ENCODE measurements at places on chromosomes 5 and 9.

GRCh38 chr5:8383616-8384015, 514.7 kb downstream of the MTRR start:
- DNase-seq, result no peak

DNA sequence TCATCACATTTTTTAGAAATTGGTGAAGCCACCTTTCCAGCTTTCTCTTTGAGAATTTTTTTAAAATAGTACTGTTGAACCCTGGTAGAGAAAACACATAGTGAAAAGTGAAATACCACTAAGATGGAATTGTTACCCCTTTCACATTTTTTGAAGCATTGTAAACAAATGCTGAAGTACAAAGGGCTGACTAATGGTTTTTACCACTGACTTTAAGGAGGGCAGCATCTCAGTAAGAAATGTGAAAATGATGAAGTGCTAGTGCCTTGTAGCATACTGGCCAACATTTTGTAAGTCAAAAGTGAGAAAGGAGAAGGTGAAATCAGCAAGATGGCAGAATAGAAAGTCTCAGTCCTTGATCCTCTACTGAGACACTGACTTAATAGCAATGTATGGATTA, 320.6 kb downstream of the PJA2 start:
- no peak for DNase-seq

- DNase-seq, result no peak
Observed at GRCh38 chr5:64147849-64148441, 17.7 kb upstream of the RNF180 start.

DNA sequence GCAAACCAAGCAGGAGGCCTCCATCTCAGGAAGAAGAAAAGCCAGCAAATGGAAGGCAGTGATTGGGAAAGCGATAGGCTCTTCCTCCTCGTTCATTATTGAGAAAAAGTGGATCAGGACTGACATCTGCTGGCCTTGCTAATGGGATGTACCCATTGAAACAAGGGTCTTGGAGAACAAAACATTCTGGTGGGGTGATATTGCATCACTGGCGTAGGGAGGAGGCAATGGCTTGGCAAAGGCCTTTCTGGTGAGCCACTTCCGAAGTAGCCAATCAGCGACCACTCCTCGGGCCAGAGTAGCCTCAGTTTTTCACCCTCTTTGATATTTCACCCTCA, 86.7 kb upstream of the NFIB start:
- DNase-seq, result no peak

GRCh38 chr5:139193928-139194327, 4.2 kb downstream of the SIL1 start:
- no peak for DNase-seq

DNA sequence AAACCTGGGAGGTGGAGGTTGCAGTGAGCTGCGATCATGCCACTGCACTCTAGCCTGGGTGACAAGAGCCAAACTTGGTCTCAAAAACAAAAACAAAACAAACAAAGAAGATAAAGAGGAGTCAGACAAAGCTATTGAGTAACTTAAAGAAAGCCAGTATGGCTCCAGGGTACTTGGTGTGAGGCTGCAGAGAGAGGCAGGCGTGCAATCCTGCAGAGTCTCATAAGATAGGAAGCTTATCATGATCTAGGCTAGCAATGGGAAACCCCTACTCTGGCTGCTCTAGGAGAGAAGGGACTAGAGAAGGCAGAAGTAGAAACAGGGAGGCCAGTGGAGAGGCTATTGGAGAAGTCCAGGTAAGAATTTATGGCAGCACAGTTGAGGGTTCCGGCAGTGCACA, 42.0 kb downstream of the ARRDC3 start:
- DNase-seq, result no peak

DNA sequence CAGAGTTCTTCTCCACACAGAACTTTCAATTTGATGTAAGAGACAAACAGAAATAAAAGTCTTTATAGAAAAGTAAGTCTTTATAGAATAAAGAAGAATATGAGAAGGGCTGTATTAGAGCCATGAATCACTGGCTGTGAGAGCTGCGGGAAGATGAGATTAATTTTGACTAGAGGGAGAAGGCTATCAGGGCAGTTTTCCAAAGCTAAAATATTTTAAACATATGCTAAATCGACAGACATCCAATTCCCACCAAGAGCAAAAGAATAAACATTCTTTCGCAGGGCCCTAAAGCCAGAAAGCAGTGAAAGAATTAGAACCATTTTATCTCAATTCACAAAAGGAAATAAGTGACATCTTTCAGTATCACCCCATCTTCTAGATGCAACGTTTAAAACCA, 208.3 kb upstream of the MAP3K1 start:
- DNase-seq, result no peak

GRCh38 chr9:110073356-110073905, 134.5 kb downstream of the C9orf152 start:
- DNase-seq, result no peak

DNA sequence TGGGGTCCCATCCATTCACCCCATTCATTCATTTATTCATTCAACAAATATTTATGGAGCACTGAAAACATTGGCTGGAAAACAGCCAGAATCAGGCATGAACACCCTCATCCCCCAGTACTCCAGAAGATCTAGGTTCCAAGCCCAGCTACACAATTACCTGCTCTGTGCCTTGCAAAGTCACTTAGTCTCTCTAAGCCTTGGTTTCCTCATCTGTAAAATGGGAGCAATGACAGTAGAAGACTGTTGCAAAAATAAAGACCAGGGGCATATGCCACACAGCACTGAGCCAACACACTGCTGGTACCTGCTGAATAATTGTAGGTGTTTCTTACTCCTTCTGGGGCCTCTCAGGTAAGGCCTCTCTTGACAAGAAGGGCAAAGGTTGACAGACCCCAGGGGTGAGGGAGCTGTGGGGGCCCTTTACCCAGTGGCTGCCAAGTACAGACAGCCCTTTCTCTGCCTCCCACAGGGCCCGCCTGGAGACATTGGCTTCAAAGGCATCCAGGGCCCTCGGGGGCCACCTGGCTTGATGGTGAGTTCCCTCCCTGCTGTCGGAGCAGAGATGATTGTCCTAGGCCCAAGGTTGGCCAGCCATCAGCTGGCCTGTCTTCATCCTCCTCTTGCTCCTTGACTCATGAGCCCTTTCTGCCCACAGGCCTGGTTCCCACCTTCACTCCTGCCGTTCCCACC, 22.6 kb upstream of the ORM1 start:
- DNase-seq, result no peak

GRCh38 chr9:37449862-37450632, 15.2 kb downstream of the ZBTB5 start:
- no peak for DNase-seq

- no peak for DNase-seq
Observed at GRCh38 chr5:14417276-14417730, 164.3 kb upstream of the OTULINL start.
